ACHN (cell line): ENCODE measurements at places on chromosomes 6 and 20.

- no peak for DNase-seq
These were observed 6.3 kb downstream of the ME1 start for GRCh38 chr6:83424392-83425018.

- peak; percentile 79 for DNase-seq
These were observed 1.9 kb upstream of the ELOVL4 start for GRCh38 chr6:79949233-79949632.

DNA sequence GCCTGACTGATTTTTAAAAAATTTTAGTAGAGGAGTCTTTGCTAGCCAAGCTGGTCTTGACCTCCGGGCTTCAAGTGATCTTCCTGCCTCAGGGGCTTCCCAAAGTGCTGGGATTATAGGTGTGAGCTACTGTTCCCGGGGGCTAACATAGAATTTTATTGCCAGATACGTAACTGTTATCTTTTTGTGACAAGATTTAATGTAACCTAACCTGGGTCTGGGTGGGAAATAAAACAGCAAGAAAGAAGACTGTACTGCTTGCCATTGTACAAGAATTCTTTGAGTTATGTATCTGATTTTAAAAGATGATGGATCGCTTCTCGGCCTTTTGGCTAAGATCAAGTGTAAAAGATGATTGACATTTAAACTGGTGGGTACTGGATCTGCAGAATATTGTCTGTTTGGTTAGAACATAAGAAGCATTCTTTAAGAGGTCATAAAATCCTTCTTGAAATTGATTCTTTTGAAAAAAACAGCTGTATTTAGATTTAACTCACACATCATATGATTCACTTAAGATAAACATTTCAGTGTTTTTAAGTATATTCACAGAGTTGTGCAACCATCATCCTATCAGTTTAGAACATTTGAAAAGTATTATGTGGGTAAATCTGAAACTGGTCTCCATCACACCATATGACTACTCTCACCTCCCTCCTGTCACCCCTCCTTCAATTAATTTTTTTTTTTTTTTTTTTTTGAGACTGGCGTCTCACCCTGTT is 21.6 kb downstream of the TPX2 start:
- no peak for DNase-seq

DNA sequence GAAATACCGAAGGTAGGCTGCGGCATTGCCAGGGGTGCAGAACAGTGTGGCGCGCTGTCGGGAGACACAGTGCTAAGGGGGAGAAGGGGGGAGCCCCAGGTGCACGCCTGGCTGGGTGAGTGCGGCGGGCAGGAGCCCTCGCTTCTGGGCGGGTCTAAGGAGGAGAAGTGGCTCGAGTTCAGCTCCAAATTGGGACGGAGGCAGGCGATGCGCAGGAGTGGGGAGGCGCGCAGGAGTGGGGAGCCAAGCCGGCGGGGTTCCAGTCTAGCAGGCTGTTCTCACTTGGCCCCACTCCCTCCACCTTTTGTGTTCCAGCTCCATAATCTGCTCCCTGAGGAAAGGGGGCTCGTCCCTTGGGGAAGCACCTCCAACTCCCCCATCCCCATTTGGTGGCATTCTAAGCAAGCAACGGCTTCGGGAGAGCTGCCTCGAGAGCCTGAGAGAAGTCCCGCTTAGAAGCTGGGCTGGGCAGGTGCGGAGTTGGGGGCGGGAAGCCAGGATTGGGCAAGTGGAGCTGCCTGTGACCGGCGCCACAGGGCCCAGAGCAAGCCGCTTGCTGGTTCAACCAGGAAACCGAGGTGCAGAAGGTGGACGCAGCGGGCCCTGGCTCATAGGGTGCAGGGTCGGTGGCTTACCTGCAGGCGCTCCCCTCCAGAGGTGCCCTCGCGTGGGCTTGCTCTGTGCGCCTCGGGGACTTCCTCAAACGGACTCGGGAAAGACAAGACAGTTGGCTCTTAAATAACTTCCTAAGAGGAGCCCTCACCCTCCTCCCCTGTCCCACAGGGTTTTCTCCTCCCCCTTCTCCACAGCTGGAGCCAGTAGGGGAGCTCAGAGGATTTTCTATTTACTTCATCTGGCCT is at the start of gene F13A1:
TSS of gene F13A1 (minus strand) at position 711 of the 860 bp plus-strand sequence. CDS start 1,998 bp downstream, outside the sequence.
- no peak for DNase-seq

DNA sequence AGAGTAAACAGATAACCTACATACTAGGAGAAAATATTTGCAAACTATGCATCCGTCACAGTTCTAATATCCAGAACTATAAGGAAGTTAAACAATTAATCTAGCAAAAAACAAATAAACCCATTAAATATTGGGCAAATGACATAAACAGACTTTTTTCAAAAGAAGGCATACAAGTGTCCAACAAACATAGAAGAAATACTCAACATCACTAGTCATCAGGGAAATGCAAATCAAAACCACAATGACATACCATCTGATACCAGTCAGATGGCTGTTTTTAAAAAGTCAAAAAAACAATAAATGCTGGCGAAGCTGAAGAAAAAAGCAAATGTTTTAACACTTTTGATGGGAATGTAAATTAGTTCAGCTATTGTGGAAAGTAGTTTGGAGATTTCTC is 1117.7 kb upstream of the MAP3K7 start:
- peak; percentile 46 for DNase-seq
